ENCODE measurements at places on chromosomes 7 and 10.

- DNase-seq: no peak
Observed at GRCh38 chr10:64286533-64286932, 765.3 kb downstream of the REEP3 start.

GRCh38 chr7:120725376-120726039, 132.4 kb downstream of the TSPAN12 start:
- no peak for DNase-seq

GRCh38 chr7:91657483-91658071, 222.9 kb downstream of the MTERF1 start:
- DNase-seq: no peak

DNA sequence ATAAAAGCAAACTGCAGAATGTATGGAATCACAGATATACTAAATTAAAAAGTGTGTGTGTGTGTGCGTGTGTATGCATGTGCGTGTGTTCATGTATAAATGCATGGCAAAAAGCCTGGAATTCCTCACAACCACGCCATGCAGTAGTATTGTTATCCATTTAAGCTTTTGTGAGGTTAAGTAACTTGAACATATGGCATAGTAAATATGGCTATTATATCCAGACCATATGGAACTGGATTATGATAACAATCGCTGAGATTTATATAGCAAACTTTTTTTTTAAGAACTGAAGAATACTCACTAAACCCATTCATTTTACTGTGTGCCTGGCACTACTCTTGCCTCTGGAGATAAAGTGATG, 22.3 kb upstream of the NANOS1 start:
- no peak for DNase-seq

- DNase-seq: no peak
Observed at GRCh38 chr10:80156216-80156615, 23.7 kb downstream of the PLAC9 start.

DNA sequence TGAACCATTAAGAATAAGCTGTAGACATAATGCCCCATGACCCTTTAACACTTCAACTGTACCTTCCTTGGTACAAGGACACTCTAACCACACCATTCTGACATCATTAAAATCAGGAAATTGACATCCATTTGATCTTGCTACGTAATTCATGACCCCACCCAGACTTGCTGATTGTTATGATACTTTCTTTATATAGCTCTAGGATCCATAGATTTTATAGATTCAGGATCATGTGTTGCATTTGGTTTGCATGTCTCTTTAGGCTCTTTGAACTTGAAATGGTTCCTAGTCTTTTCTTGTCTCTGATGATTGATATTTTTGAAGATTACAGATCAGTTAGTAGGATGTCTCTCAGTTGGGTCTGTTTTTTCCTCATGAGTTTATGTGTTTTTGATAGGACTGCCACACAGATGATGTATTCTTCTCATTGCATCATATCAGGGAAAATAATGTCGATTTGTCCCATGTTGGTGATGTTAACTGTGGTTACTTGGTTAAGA, 13.5 kb downstream of the CCM2 start:
- DNase-seq: no peak

DNA sequence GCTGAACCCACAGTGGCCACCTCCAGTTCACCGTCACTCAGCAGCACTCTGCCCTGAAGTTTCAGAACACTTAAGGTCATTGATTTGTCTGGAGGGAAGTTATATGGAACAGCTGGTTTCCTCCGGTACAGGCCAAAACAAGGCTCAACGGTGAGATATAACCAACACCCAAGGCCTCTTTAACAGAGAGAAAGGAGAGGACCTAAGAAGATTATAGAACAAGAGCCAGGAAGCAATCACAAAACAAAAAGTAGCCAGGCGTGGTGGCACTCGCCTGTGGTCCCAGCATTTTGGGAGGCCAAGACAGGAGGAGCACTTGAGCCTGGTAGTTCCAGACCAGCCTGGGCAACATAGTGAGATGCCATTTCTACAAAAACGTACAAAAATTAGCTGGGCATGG, 290.7 kb downstream of the SKIDA1 start:
- no peak for DNase-seq

DNA sequence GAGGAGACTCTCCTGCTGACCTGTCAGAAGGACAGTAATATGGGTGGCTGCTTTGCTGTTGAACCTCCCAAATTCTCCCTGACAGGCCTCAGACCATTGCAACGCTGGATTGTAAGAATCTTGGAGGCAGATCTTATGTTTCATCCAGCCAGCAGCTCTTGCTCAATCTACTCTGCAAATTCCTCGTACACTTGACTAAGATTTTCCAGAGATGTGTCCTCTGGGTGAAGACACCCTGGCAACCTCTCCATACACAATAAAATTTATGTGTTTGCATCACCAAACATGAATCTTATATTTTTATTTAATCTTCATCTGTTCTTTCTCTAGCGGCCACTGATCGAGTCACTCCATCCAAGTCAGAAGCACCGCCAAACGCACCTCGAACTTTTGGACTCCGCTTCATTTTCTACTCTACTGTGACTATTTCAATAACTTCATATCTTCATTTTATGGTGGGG, 623.1 kb downstream of the ACTR3B start:
- DNase-seq: no peak

GRCh38 chr7:94174956-94175355, 170.8 kb upstream of the BET1 start:
- DNase-seq: no peak

Measured in stimulated activated CD4-positive, alpha-beta T cell treated with anti-CD3 and anti-CD28 coated beads, Interleukin-1b, Interleukin-23, amount 100 ng/mL, for 4 hours (primary cell).